Suprapubic skin (tissue), 4 donors: ENCODE measurements at places on chromosomes 2 and 18.

- no peaks in the 10 kb centered on the region for H3K36me3 ChIP-seq
- DNase-seq: no peak
- peaks cover 3% of the 10 kb centered on the region for H3K27me3 ChIP-seq
Observed at GRCh38 chr2:72109904-72110303, 37.8 kb downstream of the CYP26B1 start.

DNA sequence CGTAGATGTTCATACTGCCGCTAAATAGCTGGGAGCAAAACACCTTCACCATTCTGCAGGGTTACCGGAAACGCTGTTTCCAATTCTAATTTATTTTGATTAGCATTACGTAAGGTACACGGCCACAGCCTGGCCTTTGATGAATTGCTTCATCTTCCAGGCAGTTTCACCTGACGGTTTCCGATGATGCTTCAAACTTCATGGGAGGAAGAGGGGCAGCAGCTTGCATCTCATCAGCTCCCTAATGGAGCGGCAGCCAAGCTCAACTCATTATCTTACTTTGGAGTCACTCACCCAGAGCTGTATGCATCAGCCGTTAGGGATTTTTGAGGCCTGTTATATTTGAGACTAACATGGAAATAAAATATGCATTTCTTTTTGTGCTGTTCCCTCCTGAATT, 54.8 kb downstream of the TMEM18 start:
- no peak for DNase-seq
- no peaks in the 10 kb centered on the region for H3K36me3 ChIP-seq
- H3K4me1 ChIP-seq: no peaks in the 10 kb centered on the region
- H3K4me3 ChIP-seq: no peak overlapping the region
- H3K27me3 ChIP-seq: no peaks in the 10 kb centered on the region

- no peak overlapping the region for H3K27ac ChIP-seq
- no peaks in the 10 kb centered on the region for H3K4me1 ChIP-seq
- H3K36me3 ChIP-seq: no peaks in the 10 kb centered on the region
- DNase-seq: no peak
Observed at GRCh38 chr2:167944825-167945659, 302.4 kb downstream of the STK39 start.

DNA sequence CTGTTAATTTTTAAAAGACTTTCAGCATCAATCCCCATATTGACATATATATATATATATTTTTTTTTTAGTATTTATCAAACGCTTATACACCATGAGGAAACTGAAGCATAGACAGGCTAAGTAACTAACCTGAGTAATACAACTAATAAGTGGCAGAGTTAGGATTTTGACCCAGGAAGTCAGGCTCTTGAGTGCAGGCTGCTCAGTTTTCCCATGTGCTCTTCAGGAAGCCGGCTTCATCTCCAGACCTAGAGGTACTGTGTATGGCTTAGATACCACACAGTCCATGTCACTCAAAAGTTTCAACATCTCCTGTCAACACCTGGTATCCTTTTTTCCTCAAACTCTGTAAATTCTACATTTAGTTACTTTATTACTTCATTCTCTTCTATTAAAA, 841.7 kb upstream of the ACVR2A start:
- H3K4me3 ChIP-seq: no peak overlapping the region
- H3K36me3 ChIP-seq: no peaks in the 10 kb centered on the region
- H3K27ac ChIP-seq: no peak overlapping the region
- no peaks in the 10 kb centered on the region for H3K4me1 ChIP-seq
- DNase-seq: no peak
- no peaks in the 10 kb centered on the region for H3K27me3 ChIP-seq

GRCh38 chr2:197251163-197251562, 59.4 kb downstream of the ANKRD44 start:
- no peak overlapping the region for H3K4me3 ChIP-seq
- DNase-seq: no peak
- H3K27me3 ChIP-seq: no peaks in the 10 kb centered on the region
- peaks cover 7% of the 10 kb centered on the region for H3K4me1 ChIP-seq
- H3K36me3 ChIP-seq: no peaks in the 10 kb centered on the region

DNA sequence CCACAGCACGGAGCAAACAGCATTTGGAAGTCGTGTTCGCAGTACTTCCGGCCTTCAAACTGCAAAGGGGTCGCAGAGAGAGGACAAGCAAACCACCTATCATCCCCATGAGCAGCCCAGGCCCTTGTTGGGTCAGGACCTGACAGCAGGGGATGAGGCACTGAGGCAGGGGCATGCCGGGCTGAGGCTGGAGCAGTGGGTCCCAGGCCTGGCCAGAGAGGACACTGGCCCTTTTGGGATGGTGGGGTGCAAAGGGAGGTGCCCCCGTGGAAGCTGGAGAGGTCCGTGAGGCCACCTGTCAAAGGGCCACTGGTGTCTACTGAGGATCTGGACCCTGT, 8.9 kb downstream of the GPR17 start:
- no peak overlapping the region for H3K4me3 ChIP-seq
- H3K36me3 ChIP-seq: peaks cover 10% of the 10 kb centered on the region
- DNase-seq: no peak
- no peaks in the 10 kb centered on the region for H3K27me3 ChIP-seq
- H3K4me1 ChIP-seq: peaks cover 22% of the 10 kb centered on the region

DNA sequence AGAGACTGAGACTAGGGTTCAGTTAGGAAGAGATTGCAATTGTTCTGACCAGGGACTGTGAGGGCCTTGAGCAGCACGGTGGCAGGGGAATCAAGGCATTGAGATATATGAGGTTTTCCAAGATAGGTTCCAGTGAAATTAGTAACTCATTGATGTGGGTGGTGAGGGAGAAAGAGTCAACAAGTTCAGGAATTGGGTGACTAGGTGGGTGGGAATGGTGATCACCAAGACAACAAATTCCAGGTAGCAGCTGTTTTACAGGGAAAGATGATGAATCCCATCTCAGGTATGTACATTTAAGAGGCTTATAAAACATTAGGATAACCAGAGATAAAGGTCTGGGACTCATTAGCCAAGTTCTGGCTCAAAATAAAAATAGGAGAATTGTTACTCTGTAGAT, 251.5 kb upstream of the MGAT5 start:
- H3K36me3 ChIP-seq: no peaks in the 10 kb centered on the region
- DNase-seq: no peak
- no peak overlapping the region for H3K4me3 ChIP-seq

- H3K27me3 ChIP-seq: no peaks in the 10 kb centered on the region
- peaks cover 3% of the 10 kb centered on the region for H3K4me1 ChIP-seq
- no peaks in the 10 kb centered on the region for H3K36me3 ChIP-seq
- H3K4me3 ChIP-seq: no peak overlapping the region
- DNase-seq: no peak
- H3K27ac ChIP-seq: no peak overlapping the region
Observed at GRCh38 chr2:234438305-234438977, 58.4 kb downstream of the ARL4C start.

DNA sequence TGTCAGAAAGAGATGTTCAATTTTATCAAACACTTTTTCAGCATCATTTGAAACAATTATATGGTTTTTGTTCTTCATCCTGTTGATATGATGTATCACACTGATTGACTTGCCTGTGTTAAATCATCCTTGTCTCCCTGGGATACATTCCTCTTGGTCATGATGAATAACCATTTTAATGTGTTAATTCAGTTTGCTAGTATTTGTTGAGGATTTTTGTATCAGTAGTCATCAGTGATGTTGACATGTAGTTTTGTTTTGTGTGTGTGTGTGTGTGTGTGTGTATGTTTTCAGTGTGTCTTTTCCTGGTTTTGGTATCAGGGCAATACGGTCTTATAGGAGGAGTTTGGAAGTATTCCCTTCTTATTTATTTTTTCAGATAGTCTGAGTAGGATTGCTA, 325.4 kb downstream of the ZNF804A start:
- H3K27ac ChIP-seq: no peak overlapping the region
- H3K36me3 ChIP-seq: no peaks in the 10 kb centered on the region
- no peak overlapping the region for H3K4me3 ChIP-seq
- H3K4me1 ChIP-seq: no peaks in the 10 kb centered on the region

DNA sequence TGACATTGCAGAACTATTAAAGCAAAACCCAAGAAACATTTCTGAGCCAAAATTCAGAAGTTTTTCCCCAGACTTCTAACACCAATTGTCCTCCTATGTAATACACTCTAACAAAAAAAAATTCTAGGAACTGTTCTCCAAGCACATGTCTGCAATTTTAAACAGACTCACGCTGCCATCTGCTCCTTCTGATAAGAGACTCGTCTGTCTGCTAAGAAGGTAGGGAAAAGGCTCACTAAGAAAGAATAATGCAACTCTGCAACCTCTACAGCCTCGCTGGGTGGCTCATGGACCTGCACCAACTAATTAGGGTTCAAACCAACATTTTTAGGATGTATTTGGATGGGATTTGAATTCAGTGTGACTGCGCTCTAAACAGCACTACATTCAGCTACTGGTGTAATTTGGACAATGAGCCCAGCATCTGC, 366.5 kb downstream of the DSC3 start:
- H3K4me1 ChIP-seq: no peaks in the 10 kb centered on the region
- no peak for DNase-seq
- H3K27ac ChIP-seq: no peak overlapping the region
- H3K36me3 ChIP-seq: no peaks in the 10 kb centered on the region
- H3K27me3 ChIP-seq: no peaks in the 10 kb centered on the region

DNA sequence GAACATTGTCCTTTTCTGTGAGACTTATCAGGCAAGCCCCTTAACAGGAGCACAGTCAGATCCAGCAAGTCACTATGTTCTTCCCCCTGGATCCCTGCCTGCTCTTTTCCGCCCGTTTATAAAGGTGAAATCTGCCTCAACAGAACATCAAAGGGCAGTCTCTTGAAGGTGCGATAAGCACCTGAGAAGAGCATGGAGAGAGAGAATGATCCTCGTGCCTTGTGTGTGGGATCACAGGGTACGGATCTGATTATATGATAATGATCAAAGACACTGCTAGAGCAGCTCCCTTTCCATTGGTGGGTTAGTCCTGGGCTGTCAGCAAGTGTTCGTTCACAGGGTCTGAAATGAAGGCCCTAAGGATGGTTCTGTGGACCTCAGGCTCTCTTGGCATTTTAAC, 106.4 kb downstream of the ZAP70 start:
- no peak overlapping the region for H3K27ac ChIP-seq
- H3K36me3 ChIP-seq: peaks cover 39% of the 10 kb centered on the region
- no peaks in the 10 kb centered on the region for H3K27me3 ChIP-seq
- H3K4me3 ChIP-seq: no peak overlapping the region

DNA sequence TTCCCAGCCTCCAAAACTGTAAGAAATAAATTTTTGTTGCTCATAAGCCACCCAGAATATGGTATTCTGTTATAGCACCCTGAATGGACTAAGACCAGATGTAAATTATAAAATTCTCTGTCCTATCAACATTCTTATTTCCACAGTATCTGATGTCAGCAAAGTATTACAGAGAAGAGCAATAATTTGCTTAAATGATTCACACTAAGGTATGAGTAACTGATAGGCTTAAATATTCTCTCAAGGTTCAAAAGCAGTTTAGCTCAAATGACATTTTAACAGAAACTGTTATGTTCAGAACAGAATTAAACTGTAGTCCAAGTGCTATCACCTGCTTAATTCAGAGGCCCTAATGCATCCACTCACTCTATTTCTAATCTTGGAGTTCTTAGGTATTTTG, 12.8 kb downstream of the SESTD1 start:
- DNase-seq: no peak
- no peak overlapping the region for H3K4me3 ChIP-seq
- H3K4me1 ChIP-seq: no peaks in the 10 kb centered on the region
- H3K27me3 ChIP-seq: no peaks in the 10 kb centered on the region

GRCh38 chr2:75703589-75704287, 7.0 kb downstream of the GCFC2 start:
- no peaks in the 10 kb centered on the region for H3K27me3 ChIP-seq
- H3K36me3 ChIP-seq: peaks cover 69% of the 10 kb centered on the region
- H3K27ac ChIP-seq: no peak overlapping the region
- H3K4me1 ChIP-seq: peaks cover 11% of the 10 kb centered on the region
- DNase-seq: no peak

DNA sequence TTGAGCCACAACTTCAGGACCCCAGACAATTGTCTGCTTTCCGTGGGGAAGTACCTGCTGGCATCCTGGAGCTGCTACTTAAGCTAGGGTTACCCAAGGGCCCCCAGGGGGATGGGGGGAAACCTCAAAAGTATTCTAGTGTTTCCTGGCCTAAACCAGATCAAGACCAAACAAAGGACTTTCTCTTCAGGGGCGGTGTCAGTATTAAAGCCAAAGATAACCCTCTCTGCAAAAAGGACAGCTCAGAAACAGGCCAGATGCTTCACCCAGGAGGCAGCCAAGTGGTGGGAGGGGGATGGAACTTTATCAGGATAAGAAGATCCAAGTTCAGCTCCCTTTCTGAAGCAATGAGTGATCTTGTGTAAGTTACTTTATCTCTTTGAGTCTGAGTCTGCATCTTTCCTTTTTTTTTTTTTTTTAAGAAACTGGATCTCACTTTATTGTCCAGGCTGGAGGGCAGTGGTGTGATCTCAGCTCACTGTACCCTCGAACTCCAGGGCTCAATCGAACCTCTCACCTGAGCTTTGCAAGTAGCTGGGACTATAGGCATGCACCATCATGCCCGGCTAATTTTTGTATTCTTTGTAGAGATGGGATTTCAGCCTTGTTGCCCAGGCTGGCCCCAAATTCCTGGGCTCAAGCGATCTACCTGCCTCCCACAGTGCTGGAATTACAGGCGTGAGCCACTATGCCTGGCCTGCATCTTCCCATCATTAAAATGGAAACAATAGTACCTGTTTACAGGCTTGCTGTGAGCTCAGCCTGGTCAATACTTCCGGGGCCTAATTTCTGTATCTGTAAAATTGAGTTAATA, 151.8 kb upstream of the PTPRM start:
- H3K4me1 ChIP-seq: peaks cover 22% of the 10 kb centered on the region
- no peaks in the 10 kb centered on the region for H3K36me3 ChIP-seq
- no peak overlapping the region for H3K4me3 ChIP-seq

DNA sequence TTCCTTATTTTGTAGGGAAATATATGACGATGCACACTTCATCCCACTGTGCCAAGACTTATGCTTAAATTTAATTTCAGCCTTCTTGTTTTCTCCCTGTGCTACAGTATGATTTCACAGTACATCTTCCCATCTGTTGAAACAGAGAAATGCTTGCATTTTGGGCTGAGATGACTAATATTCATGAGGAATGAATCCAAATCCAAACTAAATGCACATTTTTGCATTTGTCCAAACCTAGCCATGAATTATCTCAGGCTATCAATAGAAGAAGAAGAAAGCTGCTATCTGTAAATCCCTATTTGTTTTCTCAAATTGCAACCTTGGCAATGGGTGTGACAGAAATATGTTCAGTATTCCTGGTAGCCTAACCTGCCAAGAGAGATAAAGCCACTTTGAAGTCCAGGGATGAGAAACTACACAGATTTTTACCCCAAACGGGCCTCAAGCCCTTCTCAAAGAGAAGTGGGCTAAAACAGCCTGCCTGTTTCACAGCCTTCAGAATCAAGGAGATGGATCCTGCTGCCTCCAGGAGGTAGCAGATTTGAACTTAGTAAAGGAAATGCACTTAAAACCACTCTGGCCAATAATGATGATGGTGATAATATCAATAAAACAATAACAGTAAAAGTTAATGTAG, 306.9 kb upstream of the NT5C1B start:
- DNase-seq: no peak
- no peaks in the 10 kb centered on the region for H3K36me3 ChIP-seq
- H3K4me3 ChIP-seq: no peak overlapping the region
- no peaks in the 10 kb centered on the region for H3K27me3 ChIP-seq

- H3K4me3 ChIP-seq: no peak overlapping the region
- DNase-seq: no peak
- H3K27me3 ChIP-seq: no peaks in the 10 kb centered on the region
- no peaks in the 10 kb centered on the region for H3K36me3 ChIP-seq
Observed at GRCh38 chr18:79672490-79673276, 6.9 kb upstream of the CTDP1 start.

- no peaks in the 10 kb centered on the region for H3K36me3 ChIP-seq
- no peaks in the 10 kb centered on the region for H3K4me1 ChIP-seq
- H3K4me3 ChIP-seq: no peak overlapping the region
Observed at GRCh38 chr18:45540125-45540524, 75.2 kb upstream of the SLC14A2 start.
